ENCODE measurements at places on chromosomes 11 and 22.

DNA sequence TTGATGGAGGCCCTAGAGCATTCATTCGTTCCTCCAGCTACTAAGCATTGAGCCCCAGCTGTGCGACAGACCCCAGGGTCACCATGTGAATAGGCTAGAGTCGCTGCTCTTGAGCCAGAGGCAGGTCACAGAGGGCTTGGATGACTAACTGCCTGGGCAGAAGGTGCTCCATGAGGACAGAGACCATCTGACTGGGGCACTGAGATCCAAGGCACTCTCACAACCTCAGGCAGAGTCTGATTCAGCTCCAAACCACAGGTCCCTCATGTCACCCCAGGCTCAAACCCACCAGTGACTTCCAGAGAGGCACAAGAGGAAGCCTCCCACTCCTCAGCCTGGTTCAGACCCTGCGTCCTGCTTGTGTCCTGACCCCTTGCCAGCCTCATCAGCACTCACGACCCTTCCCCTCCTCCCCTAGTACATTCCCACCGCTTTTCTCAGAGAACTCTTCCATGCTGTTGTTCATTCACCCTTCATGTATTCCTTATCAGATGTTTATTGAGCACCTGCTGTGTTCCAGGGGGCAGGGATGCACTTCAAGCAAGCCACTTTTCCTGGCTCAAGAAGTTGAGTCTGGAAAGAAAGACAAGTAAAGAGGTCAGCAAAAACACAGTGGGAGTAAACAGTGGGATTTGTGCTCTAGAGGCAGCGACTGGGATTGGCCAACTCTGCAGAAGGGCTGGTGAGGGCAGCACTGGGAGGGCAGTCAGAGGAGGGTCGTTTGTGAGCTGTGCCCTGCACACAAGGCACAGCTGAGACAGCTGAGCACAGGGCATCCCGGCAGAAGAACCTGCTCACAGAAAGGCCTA is 9.3 kb downstream of the OAF start:
- DNase-seq, result no peak

- DNase-seq, result no peak
Observed at GRCh38 chr11:76786441-76787014, 3.4 kb downstream of the TSKU start.

GRCh38 chr11:120386774-120387371 is 50.7 kb downstream of the ARHGEF12 start:
- no peak for DNase-seq

DNA sequence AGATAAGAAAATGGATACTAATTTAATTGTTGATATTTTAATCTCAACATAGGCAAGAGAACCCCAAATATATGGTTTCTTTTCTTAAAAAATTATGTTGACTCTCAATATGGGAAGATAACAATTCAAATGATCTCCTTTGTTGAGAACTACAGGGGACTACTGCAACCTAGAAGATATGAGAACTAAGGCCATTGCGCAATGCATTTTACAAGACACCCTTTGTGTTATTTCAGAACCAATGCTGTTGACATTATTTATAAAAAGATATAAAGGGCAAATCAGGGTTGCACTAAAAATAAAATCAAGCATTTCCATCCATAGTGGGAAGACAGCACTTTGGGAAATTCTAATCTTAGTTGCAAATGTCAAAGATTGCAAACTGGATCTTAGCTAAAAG is 322.3 kb downstream of the SOX6 start:
- no peak for DNase-seq

GRCh38 chr11:1942558-1943260 is 4.4 kb upstream of the MRPL23 start:
- DNase-seq, result no peak

GRCh38 chr11:820655-821511 is 2.2 kb downstream of the PNPLA2 start:
- no peak for DNase-seq

DNA sequence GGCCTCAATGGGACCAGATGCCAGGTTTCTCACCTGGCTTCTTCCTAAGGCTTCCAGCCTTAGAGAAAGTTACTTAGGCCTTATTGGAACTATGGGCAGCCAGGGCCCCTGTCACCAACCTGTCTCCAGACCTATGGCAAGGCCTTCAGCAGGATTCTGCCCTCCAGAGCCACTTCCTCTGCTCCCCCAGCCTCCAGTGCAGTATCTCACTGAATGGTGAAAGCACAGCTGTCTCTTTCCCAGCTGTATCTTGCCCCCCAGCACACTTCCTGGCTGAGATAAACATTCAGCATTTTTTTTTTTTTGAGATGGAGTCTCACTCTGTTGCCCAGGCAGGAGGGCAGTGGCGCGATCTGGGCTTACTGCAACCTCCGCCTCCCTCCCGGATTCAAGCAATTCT is 1.5 kb downstream of the SLC2A11 start:
- DNase-seq, result no peak

DNA sequence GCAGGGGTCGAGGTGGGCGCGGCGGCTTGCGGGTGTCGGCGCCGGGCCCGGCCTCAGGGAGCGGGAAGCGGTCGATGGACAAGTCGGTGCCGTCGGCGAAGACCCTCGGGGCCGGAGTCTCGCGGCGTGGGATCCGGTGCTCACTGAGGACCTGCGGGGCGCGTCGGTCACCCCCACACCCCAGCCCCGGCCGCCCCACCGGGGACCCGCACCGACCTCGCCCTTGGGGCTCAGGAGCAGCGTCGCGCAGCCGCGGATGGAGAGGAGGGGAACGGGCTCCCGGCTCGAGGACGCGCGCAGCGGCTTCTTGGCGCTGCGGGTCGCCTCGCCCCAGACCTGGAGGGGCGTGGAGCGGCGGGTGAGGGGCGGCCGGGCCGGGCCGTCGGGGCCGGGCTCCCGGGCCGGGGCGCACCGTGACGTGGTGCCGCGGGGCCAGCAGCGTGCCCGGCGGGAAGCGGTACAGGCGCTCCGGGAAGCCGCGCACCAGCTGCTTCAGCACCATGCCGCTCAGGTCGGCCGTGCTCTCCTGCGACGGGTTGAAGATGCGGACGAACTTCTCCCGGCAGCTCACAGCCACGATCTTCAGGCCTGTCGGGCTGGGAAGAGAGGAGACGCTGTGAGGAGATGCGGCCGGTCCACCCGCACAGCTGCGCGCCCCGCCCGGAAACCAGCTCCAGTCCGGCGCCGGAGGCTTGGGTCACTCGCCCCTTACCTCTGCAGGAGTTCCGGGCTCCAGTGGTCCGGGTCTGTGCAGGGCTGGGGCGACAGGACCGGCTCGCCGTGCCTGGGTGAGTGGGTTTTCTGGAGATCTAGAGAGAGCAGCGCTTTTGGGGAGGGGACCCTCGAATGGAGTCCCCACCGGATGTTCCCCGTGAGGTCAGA is 4.5 kb downstream of the LMNTD2 start:
- no peak for DNase-seq

DNA sequence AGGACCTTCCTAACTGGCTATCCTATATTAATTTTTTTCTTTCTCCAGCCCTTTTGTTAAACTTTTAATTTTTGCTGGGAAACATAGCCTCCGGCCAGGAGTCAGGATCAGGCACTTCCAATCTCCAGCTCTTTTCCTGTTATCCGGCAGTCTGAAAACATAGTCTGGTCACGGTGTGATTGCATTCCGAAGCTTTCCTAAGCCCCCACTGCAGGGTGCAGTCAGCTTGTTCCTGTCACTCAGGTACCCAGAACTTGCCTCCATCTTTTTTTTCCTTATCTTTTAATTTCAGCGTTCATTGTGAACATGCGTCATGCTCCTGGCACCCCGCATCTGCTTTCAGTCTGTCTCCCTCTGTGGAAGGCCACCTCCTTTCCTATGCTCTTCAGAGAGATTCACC is 59.4 kb downstream of the GRK3 start:
- DNase-seq, result no peak

DNA sequence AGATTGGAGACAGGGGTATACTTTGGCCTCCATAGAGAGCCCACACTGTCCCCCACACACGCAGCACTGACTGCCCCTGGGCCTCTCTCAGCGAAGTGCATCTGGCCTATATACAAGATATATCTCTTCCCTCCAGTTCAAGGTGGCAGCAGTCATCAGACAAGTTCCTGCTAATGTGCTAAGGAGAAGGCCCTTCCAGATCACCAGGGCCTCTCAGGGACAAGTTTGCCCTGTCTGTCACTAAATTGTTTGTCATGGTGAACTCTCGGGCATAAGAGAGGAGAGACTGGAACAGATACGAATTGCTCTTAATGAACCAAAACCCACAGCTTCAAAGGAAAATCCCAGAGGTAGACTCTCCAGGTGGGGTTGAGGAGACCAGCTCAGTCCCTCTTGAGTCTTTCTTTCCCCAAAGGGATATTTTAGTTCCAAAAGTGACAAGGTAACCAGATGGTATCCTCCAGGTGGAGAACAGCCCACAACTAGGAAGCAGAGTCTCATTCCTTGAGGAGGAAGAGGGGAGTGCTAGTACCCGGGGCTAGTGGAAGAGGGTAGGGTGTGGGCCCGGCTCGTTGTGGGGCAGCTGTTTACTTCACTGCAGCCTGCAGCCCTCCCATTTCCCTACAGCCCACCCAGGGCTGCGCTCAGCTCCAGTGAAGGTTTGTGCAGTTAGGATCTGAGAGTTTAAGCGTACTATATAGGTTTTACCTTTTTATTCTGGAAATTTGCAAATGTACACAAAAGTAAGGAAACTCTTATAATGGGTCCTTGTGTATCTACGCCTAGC is 2.2 kb upstream of the SLC35C1 start:
- no peak for DNase-seq

DNA sequence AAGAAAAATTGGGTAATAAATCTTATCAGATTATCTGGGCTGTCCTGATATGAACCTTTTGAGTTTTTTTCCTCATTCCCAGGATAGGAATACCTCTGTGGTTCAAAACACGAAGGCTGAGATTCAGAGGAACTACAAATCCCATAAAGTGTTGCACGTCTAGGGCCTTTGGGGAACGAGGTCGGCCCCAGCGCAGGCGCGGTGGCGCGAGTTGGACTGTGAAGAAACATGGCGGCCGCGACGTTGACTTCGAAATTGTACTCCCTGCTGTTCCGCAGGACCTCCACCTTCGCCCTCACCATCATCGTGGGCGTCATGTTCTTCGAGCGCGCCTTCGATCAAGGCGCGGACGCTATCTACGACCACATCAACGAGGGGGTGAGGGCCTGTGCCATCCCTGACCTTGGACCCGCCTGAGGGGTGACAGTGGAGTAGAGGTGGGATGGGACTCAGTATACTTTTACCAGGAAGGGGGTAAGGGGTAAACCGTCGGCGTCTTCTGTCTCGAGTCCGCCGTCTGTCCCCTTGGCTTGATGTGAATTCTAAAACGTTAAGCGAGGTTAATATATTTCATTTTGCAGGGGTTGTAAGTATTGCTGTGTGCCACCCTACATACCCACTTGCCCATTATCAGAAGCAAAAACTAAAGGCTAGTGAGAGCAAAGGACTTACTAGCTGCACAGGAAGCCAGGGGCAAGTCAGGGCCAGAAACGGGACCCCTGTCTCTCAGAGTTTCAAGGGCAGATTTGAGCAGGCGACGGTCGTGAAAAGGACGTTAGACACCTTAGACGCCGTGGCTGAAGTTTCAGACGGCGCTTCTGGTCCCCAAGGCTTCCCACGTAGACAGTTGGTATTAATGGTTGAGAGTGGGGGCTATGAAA is at the start of gene UQCR10:
Gene UQCR10, plus strand, starts transcription at position 199 of the 881 bp plus-strand sequence. Its CDS starts 30 bp downstream, at position 229.
- peak; percentile 80 for DNase-seq

GRCh38 chr11:44116234-44116830 is 20.9 kb downstream of the EXT2 start:
- no peak for DNase-seq

GRCh38 chr11:58788355-58789023 is 56.0 kb downstream of the GLYATL2 start:
- peak; percentile 8 for DNase-seq

DNA sequence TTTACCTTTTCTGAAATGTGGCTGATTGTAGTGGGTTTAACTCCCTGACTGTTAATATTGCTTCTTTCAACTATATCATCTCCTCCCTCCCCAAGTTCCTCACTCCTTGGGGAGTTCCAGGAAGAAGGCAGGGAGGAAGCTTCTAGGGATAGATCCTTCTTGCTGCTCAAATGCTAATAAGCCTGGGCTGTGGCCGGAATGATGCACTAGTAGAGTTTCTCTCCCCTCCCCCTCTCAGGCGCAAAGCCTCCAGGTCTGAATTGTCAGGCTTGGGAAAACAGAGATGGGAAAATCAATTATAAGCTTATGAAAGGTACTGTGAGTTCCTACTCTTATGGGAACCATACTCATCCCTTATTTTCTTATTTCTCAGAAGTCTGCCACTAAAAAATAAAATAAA is 30.8 kb downstream of the FEZ1 start:
- no peak for DNase-seq

DNA sequence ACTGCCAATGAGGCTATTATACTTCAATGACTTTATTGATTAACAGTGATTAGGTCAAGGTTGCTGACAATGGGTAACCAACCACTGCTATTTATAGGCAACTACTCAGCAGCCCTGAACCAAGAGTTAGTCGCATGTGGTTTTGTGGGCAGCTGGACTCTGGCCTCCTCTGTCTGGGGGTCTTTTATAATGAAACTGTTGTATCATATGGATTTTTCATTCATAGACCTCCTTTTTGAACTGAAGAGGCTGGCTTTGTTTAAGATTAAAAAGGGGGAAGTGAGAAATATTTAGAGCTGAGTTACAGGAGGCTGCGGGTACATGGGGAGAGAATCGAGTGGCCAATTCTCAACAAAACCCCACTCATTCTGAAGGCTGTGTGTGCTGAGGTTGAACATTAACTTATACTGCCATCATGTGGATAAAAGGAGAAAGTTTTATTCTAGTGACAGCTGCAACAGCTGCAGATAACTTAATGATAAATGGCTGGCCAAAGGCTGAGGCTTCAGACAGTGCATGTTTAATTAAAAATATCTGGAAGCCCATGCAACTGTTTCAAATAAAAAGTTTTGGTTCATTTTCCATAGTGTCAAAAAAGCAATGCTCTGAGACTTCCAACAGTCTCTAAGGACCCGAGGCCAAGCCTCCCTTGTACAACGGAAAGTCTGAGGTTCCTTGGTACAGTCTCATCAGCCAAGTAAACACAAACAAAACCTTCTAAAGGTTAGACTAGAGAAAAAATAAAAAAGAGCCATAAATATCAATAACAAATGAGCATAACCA is 682.6 kb downstream of the KCNA4 start:
- DNase-seq, result peak; percentile 69
